ENCODE measurements at places on chromosomes 4 and X. TPM values are rescaled to one million over a fixed set of nuclear protein-coding genes. Genes with fewer than 3 reads are reported as not detected.

Gene PASD1
- total RNA-seq = not detected

Gene PLXNB3
- total RNA-seq = 1.3 TPM

Gene CYLC1
- total RNA-seq = not detected

Gene GPC4
- total RNA-seq = 0.83 TPM

Gene COL4A5
- total RNA-seq = 102 TPM

Gene CFAP47
- total RNA-seq = under 0.01 TPM

Gene AGTR2
- not detected for total RNA-seq

Gene GPM6B
- 0.65 TPM for total RNA-seq

Gene GLUD2
- 1.00 TPM for total RNA-seq

Gene TMPRSS11E
- total RNA-seq = not detected

All from smooth muscle cell of bladder (primary cell).